ENCODE measurements at places on chromosomes 3 and 15.
A peak's percentile ranks its signal among the peaks of the same experiment; 100 is the strongest.

- no peak for DNase-seq
Measured at GRCh38 chr3:188339410-188340295, 185.7 kb downstream of the LPP start.

DNA sequence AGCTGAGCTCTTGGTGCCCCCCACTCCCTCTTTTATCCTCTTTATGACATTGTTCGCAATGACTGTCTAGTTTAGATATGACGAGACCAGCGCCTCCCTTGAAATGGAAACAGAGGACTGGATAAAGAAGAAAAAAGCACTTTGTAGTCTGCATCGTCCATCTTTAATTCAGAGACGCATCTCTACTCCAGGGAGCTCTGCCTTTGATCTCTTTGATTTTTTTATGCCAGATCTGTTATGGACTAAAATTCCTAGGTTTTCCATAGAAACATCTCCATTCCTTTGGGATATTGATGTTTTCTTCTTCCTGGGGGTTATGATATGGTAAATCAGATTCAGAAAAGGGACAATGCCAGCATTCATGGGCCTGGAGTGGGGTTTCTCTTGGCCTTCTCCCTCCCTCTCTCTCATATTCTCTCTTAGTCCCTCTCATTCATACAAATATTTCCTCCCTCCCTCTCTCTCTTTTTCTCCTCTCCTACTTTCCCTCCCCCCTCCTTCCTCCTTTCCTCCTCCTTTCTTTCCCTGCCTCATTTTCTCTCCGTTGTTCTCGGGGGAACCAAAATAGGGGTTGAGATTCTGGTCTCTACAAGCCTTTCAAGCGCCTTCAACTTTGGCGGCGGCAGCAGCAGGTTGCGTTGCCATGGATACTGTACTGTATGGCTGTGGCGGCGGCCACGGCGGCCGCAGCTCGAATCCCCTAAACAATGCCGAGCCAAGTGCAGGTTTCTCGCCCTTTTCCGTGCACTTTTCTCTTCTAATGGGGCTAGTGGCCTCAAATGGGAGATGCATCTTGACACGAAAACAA lies 45.5 kb downstream of the ZIC4 start:
- no peak for DNase-seq

GRCh38 chr3:71580636-71581456 lies 2.7 kb downstream of the FOXP1 start:
- no peak for DNase-seq

- DNase-seq, result peak; percentile 77
Measured at GRCh38 chr3:190345027-190345821, 23.0 kb upstream of the CLDN1 start.

DNA sequence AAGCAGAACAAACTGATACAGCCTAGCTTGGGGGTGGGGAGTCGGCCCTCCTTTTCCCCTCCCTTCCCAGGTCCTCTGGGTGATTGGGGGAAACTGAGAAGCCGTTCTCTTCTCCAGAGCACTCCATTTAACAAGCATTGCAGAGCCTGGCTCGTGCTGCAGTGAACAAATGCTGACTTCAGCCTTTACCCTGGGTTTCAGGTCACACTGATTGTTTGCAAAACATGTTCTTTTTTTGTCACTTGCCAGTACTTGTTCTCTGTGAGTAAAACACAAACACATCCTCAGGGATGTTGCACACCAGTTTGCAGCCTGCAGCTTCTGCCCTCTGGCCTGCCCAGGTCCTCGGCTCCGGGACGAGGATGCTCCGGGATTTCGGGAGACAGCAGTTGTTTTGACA lies 132.8 kb downstream of the PGPEP1L start:
- DNase-seq, result no peak

DNA sequence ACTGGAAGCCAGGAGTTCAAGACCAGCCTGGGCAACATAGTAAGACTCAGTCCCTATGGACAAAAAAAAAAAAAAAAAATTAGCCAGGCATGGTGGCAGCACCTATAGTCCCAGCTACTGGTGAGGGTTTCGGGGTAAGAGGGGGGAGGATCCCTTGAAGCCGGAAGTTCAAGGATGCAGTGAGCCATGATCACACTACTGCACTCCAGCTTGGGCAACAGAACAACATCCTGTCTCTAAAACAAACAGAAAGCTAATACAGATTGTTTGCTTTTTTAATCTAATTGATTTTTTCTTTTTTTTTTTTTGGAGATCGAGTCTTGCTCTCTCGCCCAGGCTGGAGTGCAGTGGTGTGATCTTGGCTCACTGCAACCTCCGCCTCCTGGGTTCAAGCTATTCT lies 1.6 kb upstream of the IMP3 start:
- DNase-seq, result no peak

DNA sequence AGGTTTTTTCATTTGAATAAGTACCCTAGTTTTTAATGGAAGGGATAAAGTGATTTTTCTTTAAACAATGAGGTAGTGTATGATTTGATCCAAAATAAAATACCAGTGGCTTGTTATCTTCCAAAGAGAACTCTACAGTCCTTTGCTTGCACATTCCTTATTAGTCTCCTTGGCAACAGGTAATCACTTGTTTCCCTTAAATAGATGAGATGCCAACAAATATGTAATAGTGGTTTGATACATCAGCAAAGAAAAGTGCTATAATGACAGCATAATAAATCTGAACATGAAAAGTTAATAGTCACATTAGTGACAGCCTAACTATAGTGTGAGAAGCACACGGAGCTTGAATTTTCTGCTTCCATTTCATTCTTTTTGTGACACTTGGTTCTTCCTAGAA lies 360.2 kb downstream of the ZNF385D start:
- peak; percentile 49 for DNase-seq

GRCh38 chr3:169215461-169216352 lies 447.8 kb downstream of the MECOM start:
- DNase-seq, result no peak

- no peak for DNase-seq
Measured at GRCh38 chr3:175208326-175208725, 349.2 kb downstream of the NAALADL2 start.

GRCh38 chr3:53026382-53027162 lies 19.3 kb downstream of the SFMBT1 start:
- no peak for DNase-seq

- no peak for DNase-seq
Measured at GRCh38 chr3:79317551-79318518, 450.0 kb downstream of the ROBO1 start.

- DNase-seq, result peak; percentile 80
Measured at GRCh38 chr3:143302638-143303171, 183.1 kb downstream of the CHST2 start.

DNA sequence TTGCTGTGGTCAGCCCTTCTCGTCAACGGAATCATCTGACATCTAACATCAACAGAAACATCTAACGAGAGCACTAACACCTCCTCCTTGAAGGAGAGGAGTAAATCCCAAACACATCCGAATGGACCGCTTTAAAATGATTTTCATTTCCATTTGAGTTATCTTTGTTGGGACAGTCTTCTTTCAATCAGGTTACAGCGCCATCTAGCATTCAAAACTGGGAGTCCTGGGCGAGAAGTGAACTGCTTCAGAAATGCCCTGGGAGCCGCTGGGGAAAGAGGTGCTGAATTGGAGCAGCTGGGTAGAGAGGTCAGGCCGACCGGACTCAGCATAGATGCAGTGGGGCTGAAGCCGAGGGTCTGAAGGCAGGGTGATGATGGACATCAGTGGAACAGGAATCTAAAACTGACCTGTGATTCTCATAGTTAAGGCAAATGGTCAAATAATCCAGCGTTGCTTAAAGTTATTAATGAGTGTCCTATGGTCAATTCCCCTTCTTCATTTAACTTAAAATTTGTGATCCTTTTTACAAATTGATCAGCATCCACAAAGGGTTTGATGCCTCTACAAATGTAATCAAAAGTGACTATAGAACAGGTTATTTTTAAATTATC lies 170.0 kb upstream of the NDN start:
- peak; percentile 42 for DNase-seq

DNA sequence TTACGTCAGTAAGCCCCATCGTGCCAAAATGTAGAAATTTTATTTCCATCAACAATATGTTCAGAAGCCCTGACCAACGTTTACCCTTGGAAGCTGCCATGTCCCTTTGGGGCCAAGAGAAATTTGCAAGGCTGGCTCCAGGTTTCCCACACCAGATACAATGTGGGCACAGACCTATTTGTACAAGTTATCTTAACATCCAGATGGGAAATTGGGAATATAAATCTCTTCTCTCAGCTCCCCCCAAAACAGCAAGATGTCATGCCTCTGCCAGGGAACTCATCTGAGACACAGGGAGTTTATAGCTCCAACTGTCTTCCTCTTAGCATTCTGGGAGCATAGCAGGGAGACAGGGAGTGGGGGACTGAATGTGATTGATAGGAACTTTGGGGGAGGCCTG lies 9.3 kb upstream of the DPPA2 start:
- DNase-seq, result no peak

- DNase-seq, result no peak
Measured at GRCh38 chr3:121627211-121627610, 33.5 kb downstream of the HCLS1 start.

DNA sequence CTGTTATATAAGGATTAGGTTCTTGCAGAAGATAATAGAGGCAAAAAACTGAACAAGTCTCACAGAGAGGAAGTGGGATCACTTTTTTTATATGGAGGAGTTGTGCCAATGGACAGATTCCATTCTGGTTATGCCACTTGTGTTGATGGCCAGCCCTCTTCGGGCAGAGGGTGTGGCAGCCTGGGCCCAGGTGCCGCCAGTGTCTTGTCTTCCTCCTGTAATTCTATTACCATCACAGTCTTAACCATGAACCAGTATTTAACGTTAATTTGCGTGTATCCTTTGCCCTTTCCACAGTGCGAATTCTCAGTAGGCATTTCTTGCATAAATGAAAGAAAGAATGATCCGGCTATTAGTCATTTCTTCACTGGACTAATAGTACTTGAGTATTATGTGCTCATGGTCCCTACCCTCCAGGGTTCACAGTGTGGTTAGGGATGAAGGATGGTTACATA lies 7.0 kb upstream of the USP4 start:
- peak; percentile 64 for DNase-seq

DNA sequence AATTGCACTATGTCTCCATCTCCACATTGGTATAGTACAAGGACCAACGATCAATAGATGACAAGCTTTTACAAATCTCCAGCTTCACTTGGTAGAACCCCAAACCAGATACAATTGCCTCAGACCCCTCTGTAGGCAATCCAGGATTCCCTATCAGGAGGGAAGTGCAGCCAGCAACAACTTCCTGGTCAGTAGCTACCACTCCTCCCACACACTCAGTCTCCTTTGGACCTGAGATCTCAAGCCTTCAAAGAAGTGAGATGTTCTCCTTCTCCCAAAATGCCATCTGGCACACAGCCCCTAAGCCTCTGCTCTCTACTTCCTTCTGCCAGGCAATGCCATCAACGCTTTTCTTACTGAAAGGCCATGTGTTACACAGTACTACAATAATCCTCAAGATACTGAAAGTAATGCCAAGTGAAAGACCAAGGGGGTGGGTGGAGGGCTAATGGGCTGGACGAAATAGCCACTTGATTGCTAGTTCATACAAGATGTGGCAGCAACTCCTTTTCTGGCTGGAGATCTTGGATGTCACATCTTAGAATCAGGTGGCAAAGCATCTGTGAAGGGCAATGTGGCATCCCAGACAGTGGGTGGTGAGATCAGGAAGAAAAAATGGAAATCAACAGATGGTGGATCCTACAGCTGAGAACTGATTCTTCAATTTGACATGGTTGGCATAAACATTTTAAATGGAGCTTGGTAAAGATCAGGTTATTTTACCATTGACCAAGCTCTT lies 75.3 kb upstream of the ACP3 start:
- no peak for DNase-seq

DNA sequence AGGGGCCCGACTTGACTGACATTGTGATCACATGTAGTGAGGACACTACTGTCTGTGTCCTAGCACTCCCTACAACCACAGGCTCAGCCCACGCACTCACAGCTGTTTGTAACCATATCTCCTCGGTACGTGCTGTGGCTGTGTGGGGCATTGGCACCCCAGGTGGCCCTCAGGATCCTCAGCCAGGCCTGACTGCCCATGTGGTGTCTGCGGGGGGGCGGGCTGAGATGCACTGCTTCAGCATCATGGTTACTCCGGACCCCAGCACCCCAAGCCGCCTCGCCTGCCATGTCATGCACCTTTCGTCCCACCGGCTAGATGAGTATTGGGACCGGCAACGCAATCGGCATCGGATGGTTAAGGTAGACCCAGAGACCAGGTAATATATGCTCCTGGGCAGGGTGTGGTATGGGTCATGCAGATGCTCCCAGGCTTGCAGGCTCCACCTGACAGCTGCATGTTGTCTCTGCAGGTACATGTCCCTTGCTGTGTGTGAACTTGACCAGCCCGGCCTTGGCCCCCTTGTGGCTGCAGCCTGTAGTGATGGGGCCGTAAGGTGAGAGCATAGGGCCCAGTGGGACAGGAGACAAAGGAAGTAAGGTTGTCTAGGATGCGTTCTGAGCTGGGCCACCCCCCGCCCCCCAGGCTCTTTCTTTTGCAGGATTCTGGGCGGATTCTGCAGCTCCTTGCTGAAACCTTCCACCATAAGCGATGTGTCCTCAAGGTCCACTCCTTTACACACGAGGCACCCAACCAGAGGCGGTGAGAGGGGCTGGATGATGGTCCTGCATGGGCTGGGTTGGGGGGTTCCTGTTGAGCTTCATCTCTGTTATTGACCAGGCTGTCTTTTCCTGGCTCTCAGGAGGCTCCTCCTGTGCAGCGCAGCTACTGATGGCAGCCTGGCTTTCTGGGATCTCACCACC lies 4.4 kb downstream of the DALRD3 start:
- DNase-seq, result peak; percentile 48

GRCh38 chr15:72233769-72234168 lies 2.8 kb upstream of the PKM start:
- no peak for DNase-seq

- peak; percentile 5 for DNase-seq
Measured at GRCh38 chr3:152176241-152176640, 92.5 kb upstream of the MBNL1 start.

GRCh38 chr15:52709187-52709981 lies 30.2 kb upstream of the ATOSA start:
- no peak for DNase-seq

DNA sequence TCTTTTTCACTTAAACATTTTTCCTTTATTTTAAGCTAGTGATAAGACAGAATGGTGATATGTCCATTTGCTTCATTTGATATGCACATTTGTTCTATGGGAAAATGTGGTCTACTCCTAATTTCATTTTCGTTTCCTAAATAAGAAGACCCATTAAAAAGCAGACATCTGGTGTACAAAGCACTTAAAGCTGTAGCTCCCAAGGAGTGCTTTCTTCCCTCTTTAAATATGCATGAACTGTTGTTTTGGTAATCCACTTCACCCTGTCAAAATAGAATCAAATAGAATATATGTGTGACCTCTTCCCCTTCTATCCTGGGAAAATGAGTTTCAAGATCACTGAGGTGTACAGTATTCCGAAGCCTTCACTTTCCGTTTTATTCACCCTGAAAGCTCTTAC lies 182.8 kb downstream of the ROBO2 start:
- DNase-seq, result no peak

- no peak for DNase-seq
Measured at GRCh38 chr3:3068358-3068881, 41.8 kb downstream of the IL5RA start.

DNA sequence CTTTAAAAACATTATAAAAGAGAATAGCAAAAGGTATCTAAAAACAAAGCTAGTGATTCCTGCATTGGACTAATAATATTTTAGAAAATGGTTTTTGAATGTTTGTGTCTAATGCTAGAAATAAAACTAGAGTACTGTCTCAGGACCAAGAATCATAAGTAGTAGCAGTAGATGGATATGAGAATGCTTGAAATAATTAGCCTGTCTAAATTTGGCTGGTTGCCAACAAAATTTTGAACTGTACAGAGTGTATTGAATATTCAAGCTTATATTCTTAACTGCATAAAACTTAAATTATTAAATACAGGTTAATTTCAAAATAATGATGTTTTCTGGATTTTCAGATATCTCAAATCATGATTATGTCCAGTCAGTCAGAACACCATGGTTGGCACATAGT lies 14.0 kb downstream of the ABHD5 start:
- no peak for DNase-seq
